CD8-positive, alpha-beta memory T cell (primary cell): ENCODE measurements at places on chromosomes 11 and 22. TPM values are rescaled to one million over a fixed set of nuclear protein-coding genes. Genes with fewer than 3 reads are reported as not detected.

MS4A4A gene
- polyA plus RNA-seq, result not detected

OR4P4 gene
- polyA plus RNA-seq, result not detected

RNF121 gene
- polyA plus RNA-seq, result 9.4 TPM

GRCh38 chr22:33919391-33920196 is 682 bp downstream of the LARGE1 start:
- no peak for DNase-seq

GRCh38 chr11:18010977-18011586 is 1.8 kb downstream of the SERGEF start:
- no peak for DNase-seq

DNA sequence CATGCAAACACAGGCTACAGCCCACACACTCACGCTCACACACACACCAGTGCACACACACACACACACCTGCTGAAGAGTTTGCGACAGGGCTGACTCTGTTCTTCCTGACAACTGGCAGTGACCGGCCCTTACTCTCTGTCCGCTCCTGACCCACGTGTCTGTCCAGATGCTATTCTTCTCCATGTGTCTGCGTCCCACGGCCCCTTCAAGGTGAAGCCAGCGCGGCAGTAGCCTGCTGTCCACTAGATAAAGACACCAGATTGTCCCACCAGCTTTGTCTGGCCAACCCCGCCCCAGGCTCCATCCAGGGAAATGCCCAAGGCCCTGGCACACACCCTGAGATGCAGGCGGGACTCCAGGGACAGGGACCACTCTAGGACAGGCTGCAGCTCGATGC is 713.9 kb downstream of the BRD1 start:
- no peak for DNase-seq

DNA sequence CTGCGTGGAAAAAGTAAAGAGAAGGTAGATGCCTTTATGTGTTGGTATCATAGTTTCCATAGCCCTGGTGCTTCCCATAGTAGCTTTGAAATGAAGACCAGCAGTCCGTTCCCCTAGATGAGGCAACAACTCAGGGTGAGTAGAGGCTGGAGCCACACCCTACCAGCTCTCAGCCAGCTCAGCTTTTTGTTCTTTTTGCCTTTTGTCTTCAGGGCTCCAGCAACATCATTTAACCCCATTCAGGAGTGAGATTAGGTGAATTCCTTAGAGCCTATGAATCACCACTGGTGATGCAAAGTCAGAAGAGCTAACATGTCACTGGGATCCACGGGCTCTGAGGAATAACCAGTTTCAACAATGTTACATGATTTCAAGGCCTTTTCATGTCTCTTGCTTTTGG is 14.0 kb upstream of the SESN3 start:
- no peak for DNase-seq

DNA sequence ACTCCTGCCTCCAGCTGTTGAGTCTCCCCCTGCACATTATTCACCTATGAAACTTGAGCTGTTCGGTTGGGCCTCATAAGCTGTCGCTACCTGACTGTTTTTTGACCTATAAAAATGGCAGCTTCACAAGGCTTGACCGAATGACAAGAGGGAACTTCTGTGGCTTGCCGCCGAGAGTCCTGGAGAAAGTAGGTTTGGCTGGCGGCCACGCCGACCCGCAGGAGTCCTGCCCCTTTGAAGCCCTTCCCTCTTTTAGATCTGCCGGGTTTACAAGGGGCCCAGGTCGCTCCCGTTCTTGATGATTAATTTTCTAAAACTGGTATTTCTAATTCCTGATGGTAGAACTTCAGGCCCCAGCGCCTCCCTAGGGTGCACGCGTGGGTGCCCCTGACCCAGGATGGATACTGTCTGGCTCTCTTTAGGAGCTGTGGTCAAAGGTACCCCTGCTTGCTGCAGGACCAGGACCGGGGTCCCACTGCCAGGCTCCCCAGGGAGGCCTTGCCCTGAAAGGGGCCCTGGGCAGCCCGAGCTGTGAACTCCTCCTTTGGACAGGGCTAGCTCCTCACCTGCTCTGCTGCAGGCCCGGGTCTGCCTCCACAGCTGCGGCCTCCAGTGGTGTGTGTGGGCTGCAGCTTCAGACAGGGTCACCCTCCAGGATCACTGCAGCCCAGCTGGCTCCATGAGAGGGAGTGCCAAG is 171.8 kb downstream of the CTTN start:
- no peak for DNase-seq

DNA sequence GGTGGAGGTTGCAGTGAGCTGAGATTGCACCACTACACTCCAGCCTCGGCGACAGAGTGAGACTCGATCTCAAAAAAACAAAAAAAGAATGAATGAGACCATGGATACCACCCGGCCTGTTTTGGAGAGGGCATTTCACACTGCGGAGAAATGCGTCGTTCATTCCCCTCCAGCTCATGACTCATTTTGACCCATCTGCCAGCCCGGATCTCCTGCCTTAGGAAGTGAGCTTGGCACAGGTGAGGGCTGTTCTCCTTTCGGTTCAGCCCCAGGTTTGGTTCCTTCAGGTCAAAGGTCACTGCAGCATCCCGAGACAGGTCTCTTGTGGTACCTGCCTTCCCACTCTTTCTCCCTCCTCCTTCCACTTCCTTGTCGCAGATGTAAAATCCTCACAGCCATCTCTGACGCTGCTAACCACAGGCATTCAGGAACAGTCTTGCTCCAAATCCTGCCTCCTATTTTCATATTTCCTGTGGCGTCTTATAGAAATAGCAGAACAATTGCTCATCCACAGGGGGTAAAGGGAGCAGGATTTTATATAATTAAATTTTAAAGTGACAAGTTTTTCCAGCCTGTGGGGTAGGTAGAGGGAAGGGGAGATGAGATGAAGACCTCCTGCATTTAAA is 517.9 kb downstream of the NTM start:
- DNase-seq, result no peak

GRCh38 chr11:2929531-2929949 is 320 bp upstream of the PHLDA2 start:
- no peak for DNase-seq

DNA sequence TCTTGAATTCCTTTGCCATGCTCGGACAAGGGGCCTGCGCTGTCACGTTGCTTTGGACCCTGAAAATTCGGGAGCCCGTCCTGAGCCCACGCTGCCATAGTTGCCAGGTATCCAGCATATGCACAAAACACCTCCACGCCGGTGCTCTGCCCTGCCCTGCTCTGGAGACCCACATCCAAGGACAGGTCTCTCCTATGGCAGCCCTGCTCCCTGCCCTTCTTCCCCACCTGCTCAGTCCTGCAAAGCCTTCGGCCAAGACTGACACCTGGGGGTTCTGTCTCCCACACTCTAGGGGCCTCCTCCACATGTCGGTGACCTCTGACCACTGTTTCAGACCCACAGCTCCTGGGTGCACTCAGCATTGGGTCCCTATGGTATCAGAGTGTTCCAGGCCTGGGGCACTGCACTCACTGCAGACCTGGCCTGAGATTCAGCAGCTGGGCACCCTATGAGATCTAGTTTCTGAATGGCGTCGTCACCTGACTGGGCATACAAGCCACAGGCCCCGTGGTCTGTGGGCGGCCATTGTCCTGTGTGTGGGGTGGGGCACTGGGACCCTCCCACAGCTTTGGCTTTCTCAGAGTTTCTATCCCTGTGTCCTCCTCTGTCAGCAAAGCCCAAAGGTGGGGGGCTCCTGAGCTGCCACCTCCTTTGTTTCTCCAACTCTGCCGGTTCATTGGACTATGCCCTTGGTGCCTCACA is 2.0 kb upstream of the KRTAP5-6 start:
- no peak for DNase-seq
